ENCODE measurements at places on chromosomes 16 and 17.

GRCh38 chr17:47368262-47368661 is 44.5 kb downstream of the EFCAB13 start:
- H3K27me3 ChIP-seq, result no peaks in the 10 kb centered on the region
- H3K4me1 ChIP-seq, result no peaks in the 10 kb centered on the region
- H3K27ac ChIP-seq, result no peak overlapping the region
- DNase-seq, result no peak

DNA sequence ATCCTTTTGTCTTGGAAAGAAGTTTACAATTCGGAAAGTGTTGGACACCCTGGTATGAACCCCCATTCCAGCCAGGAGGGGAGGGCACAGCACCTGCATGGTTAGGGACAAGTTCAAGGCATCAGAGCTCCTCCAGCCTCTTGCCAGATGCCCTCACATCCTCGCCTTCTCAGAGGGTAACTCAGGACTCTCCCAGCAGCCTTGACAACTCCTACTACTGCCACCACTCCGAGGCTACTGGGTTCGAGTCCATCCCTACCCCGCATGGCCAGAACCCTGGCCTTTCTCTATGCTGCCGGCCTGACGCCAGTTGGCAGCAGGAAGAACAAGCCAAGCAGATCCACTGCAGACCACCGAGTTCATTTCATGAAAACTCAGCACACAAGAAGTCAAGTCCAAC is 34.1 kb downstream of the AXIN2 start:
- H3K27me3 ChIP-seq, result no peaks in the 10 kb centered on the region
- H3K36me3 ChIP-seq, result peaks cover 23% of the 10 kb centered on the region
- peak; percentile 47 for DNase-seq
- peaks cover 17% of the 10 kb centered on the region for H3K4me1 ChIP-seq

DNA sequence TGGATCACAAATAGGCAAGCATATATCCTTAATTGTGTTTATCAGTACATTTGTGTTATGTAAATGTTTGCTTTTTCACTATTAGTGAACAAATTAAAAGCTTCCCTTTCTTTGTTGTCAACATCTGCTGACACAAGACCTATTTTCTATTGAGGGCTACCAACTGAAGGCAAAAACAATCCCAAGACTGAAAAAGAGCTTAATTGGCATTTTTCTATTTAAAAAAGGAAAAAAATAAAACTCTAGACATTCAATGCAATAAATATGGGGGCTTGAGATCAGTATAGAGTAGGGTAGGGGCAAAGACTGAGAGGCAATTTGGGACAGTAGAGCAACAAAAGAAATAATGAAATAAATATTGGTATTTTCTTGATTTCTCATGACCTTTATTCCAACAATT is 24.2 kb downstream of the OMG start:
- peaks cover 29% of the 10 kb centered on the region for H3K36me3 ChIP-seq
- H3K27me3 ChIP-seq, result no peaks in the 10 kb centered on the region
- peaks cover 27% of the 10 kb centered on the region for H3K4me1 ChIP-seq
- H3K27ac ChIP-seq, result no peak overlapping the region

- H3K27ac ChIP-seq, result no peak overlapping the region
- H3K36me3 ChIP-seq, result peaks cover 25% of the 10 kb centered on the region
- H3K4me3 ChIP-seq, result no peak overlapping the region
- no peaks in the 10 kb centered on the region for H3K27me3 ChIP-seq
- peaks cover 19% of the 10 kb centered on the region for H3K4me1 ChIP-seq
Measured at GRCh38 chr16:83955218-83956130, 2.4 kb downstream of the OSGIN1 start.

DNA sequence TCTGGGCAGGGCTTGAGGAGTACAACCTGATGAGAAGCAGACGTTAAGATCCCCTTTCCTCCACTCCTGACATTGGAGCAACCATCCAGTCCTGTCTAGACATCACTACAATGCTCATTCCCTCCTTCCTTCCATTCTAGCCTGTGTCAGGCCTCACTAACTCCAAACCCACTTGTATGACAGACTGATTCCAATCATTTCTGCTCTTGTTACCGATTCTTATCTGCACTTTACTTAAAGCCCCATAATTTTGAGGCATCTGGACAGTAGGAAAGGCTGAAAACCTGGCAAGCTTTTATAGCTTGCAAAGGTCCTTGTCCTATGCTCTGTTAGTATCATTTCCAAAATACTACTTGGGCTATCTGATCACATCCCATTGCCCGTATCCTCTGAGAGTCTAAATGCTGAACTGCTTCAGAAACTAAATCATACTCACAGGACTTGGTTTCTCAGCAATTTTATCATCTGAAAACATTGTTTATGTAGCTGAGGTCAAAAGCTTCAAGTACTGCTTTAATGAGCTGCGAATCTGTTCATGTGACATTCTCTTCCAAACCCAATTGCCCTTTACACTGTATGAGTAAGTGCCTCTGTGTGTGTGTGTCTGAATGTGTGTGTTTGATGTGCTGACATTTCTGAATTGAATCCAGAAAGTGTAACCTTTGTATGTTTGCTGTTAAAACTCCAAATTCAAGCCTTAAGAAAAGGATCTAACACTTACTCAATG is 57.2 kb upstream of the CACNG3 start:
- H3K4me1 ChIP-seq, result no peaks in the 10 kb centered on the region
- H3K4me3 ChIP-seq, result no peak overlapping the region
- no peak for DNase-seq

DNA sequence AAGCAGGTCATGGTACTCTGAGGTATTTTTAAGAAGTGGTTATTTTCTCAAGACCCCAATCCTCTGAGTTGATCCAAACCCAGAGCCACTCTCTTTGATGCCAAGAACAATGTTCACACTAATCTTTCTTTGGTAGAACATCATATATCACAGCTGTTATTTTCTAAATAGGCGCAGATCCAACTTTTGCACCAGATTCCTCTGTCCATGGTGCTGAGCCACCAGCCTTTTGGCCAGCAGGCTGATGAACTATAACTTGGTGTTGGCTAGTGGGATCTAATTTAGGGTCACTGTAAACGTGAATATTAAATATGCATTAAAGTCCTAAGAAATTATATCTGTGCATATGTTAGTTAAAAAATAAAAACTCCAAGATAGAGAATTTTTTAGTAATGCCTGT is 7.0 kb upstream of the ZKSCAN2 start:
- no peak overlapping the region for H3K27ac ChIP-seq
- DNase-seq, result no peak
- H3K27me3 ChIP-seq, result no peaks in the 10 kb centered on the region
